Nephron progenitor cell (in vitro differentiated cells): ENCODE measurements at places on chromosomes 7 and 10.
A peak's percentile ranks its signal among the peaks of the same experiment; 100 is the strongest.

DNA sequence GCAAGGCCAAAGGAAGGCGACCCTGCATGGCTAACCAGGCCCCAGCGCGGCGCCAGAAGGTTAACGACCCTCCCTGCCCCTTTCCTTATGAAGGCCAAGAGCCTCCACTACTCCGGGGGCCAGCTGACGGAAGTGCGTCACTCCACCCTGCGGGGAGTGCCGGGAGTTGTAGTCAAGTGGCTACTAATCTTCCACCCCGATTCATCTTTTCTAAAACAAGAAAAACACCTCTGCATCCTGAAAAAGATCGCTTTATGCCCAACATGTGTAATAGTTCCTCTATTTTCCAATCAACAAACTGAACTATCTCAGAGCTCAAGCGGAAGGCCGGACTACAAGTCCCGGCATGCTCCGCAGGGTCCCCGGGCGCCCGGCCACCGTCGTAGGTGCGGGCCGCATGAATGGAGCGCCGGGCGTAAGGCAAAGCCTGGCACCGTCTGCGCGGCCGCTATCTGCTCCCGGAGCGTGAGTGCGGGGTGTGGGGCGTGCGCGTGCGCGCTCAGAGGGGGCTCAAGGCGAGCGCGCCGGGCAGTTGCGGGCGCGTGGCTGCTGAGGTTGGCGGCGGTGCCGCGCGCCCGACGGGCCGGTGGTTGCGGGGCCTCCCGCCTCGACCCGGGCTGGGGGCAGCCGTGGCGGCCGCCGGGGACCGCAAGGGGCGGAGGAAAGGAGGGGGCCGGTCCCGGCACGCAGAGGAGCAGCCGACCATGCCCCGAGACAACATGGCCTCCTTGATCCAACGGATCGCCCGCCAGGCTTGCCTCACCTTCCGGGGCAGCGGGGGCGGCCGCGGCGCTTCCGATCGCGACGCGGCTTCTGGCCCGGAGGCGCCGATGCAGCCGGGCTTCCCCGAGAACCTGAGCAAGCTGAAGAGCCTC is at the start of gene ADO:
Gene ADO, plus strand, starts transcription at position 365 of the 875 bp plus-strand sequence. Its CDS starts 340 bp downstream, at position 705.
- DNase-seq = peak; percentile 88

- DNase-seq = no peak
These were observed 109.1 kb downstream of the PFKFB3 start for GRCh38 chr10:6311700-6312330.

- peak; percentile 73 for DNase-seq
These were observed 64.6 kb downstream of the WDR37 start for GRCh38 chr10:1120801-1121211.

DNA sequence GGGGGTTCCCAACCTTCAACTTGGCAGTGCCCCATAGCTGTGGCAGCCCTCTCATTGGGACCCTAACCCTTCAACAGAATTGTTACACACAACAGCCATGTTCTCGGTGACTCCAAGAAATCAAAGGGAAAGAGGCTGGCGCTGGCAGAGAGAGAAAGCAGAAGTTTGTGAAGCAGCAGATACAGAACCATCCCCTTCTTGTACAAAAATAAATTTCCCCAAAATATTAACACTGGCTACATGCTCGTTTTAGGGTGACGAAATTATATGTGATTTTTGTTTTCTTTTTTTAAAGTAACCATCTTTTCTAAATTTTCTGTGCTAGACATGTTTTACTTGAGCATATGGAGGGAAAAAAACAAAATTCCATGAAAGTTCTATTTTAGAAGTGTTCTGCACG is 45.2 kb upstream of the SAMD8 start:
- no peak for DNase-seq

DNA sequence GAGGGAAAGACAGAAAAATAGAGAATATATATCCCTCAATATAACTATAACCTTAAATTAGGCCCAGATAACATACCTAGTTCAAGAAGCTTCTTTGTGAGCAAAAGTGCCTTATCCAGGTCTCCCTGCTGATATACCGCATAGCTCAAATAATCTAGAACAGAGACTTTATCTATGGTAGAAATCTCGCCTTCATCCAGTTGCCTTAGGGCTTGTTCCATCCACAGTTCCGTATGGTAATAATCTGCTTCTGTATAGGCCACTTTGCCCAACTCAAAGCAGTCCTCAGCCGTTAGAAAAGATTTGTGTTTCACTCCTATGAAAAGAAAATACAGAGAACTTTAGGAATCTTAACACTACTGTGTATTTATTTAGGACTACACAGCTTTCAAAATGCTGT is 43.4 kb downstream of the P4HA1 start:
- no peak for DNase-seq

DNA sequence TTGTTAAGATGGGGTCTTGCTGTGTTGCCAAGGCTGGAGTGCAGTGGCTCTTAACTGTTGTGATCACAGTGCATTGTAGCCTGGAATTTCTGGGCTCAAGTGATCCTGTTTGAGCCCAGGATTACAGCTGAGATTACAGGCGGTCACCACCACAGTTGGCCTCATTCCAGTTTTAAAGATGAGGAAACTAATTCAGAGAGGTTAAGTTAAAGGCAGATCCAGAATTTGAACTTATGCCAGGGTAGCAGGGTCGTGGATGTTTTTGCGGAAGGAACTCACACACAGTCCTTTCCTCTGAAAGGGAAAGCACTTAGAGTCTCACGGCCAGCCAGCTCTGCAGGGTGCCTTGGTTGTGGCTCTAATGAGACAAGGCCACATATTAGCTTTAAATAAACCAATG is 84.7 kb downstream of the MMRN2 start:
- DNase-seq = no peak

- no peak for DNase-seq
These were observed 480.3 kb upstream of the C7orf33 start for GRCh38 chr7:148110097-148110868.

DNA sequence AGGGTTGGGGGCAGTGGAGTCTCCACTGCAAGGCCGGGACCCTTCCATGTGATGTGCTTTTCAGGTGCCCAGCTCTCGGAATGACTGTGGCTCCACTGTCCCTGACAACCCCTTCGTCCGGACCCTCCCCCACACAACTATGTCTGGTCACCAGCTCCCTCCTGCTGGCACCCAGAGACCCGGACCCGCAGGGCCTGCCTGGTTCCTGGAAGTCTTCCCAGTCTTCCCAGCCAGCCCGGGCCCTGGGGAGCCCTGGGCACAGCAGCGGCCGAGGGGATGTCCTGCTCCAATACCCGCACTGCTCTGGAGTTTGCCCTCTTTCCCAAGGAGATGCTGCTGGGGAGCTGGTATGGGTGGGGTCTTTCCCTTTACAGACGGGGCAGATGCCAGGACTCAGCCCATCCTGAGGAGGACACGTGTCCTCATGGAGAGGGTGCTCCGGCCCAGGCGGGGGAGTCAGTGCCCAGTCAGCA is 5.5 kb downstream of the ATP6V0E2 start:
- DNase-seq = no peak

DNA sequence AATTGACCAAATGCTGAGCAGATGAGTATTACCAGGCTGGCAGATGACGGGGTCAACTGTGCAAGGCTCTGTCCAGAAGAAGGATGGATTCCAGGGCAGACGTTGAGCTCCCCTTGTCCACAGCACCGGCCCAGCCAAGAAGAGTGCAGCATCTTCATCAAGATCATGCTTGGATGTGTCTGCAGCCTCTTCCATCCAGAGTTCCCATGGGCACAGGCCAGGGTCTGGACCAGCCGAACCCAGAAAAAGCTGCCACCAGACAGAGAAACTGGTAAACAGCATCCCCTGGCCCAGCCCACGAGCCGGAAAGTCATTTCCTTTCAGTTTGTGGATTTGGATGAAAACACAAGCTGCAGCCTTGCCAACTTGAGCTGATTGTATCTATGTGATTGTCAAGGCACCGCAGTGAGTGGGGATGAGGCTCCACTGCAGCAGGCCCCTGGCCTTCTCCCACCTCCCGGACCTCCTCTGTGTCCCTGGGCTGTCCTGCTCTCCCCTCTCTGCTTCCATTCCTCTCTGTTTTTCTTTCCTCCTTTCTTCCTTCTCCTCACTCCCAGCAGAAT is 321.8 kb downstream of the TCERG1L start:
- no peak for DNase-seq

GRCh38 chr10:109259293-109259692 is 664.0 kb downstream of the XPNPEP1 start:
- DNase-seq = no peak

DNA sequence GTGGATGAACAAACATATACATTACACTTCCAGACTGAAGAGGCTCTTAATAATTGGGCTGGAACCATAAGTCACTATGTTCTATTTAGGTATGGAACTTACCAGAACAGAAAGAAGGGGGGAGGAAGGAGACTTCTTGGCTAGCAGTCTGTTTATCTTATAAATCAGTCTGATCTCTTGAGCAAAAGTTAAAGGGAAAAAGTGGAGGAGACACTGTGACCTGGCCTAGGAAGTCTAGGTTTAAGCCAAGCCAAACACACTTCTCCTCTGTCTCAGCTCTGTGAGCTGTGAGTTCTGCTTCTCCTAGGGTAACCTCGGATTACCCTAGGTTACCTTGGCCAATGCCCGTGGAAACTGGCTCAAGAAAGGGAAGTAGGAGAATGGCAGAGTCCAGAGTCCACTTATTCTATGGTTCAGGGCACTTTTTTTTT is 95.2 kb downstream of the PFKFB3 start:
- DNase-seq = no peak

- DNase-seq = no peak
These were observed 190.8 kb downstream of the GATA3 start for GRCh38 chr10:8245131-8245813.

- peak; percentile 12 for DNase-seq
These were observed 1.4 kb downstream of the ETV1 start for GRCh38 chr7:13988065-13988464.

GRCh38 chr7:121153995-121154394 is 165.5 kb downstream of the CPED1 start:
- no peak for DNase-seq

GRCh38 chr10:115606086-115606485 is 512.9 kb downstream of the ATRNL1 start:
- DNase-seq = no peak

DNA sequence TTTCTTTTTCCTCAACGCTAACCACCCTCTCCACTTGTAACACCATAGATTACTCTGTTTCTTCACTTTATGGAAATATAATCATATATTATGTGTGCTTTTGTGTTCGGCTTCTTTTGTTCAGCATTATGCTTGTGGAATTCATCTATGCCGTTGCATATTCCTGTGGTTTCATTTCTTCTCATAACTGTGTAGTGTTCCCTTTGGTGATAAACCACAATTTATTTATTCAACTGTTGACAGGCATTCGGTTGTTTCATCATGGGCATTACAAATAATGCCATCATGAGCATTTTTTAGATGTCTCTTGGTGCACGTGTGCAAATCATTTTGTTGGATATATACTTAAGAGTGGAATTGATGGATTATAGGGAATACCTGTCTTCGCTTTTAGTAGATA is 12.1 kb downstream of the AVL9 start:
- no peak for DNase-seq

GRCh38 chr10:131642966-131643365 is 257.8 kb upstream of the PPP2R2D start:
- DNase-seq = no peak

- DNase-seq = no peak
These were observed 53.2 kb downstream of the ELFN1 start for GRCh38 chr7:1723254-1723653.
